ENCODE measurements at places on chromosomes 7 and 10.

- H3K4me3 ChIP-seq: no peak overlapping the region
- no peak overlapping the region for H3K27ac ChIP-seq
- H3K4me1 ChIP-seq: peaks cover 2% of the 10 kb centered on the region
Measured at GRCh38 chr7:1229956-1230355, 2.7 kb upstream of the UNCX start.

DNA sequence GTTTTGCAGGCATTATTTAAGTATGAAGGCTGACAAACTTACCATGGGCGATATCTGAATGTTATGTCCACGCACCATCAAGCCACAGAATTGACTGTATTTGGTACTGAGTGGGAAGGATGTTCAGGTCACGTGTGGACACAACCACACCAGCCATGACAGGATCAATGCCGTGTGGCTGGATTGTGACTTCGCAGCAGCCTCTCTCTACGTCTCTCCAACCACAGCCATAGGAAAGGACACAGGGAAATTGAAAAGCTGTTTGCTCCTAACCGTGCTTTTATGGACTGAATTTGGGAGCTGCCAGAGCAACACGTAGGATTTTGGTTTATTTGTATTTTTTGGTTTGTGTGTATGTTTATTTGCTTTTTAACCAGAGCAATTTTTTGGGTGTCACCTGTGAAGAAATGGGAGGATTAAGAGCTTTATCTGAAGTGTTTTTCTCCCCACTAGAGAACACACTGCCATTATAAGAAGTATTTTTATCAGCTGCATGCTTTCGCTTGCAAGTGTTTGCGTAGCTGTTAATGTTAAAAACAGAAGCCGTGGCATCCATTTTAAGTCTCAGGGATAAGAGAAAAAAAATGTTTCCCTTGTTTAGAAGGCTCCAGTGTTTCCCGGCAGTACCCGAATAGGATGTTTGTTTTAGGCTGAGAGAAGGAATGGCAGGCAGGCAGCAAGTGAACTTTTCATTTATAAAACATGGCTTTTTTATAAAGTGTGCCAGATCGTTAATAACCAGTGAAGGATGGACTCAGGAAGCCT, 401.1 kb upstream of the NFE2L3 start:
- H3K4me3 ChIP-seq: no peak overlapping the region
- H3K36me3 ChIP-seq: no peaks in the 10 kb centered on the region
- no peak for DNase-seq
- no peak overlapping the region for H3K27ac ChIP-seq

- H3K4me1 ChIP-seq: no peaks in the 10 kb centered on the region
- H3K4me3 ChIP-seq: no peak overlapping the region
- H3K27ac ChIP-seq: no peak overlapping the region
- peaks cover 14% of the 10 kb centered on the region for H3K27me3 ChIP-seq
Measured at GRCh38 chr7:47540387-47541350, 41.2 kb downstream of the TNS3 start.

GRCh38 chr7:3616306-3616705, 315.3 kb downstream of the SDK1 start:
- no peaks in the 10 kb centered on the region for H3K27me3 ChIP-seq
- no peaks in the 10 kb centered on the region for H3K36me3 ChIP-seq
- no peaks in the 10 kb centered on the region for H3K4me1 ChIP-seq
- H3K27ac ChIP-seq: no peak overlapping the region

DNA sequence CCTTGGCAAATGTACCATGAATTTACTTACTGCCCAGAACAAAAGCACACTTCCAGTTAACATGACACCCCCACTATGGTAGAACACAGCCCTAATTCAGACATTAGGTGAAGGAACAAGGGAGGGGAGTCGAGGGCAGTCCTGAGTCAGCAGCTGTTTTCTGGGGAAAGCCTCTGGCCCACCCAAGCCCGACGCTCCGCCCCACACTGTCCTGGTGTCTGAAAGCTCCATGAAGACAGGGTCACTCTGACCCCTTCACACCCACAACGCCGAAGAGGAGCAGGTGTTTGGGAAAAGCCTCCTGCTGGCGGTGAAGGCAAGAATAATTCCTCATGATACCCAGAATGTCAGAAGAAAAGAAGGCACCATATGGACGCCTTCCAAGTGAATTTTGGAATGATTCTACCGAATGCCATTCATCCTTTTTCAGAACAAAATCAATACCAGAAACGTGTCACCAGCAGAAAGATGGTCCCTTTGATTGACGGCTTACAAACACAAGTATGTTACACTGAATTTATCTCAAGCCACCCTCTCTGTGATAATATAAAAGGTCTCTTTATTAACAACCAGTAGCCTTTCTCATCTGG, 172.1 kb downstream of the DIP2C start:
- DNase-seq: no peak
- no peak overlapping the region for H3K4me3 ChIP-seq
- H3K27me3 ChIP-seq: peaks cover 7% of the 10 kb centered on the region

GRCh38 chr10:21340331-21340730, 185.2 kb downstream of the SKIDA1 start:
- H3K4me3 ChIP-seq: no peak overlapping the region
- H3K4me1 ChIP-seq: no peaks in the 10 kb centered on the region
- no peak for DNase-seq

DNA sequence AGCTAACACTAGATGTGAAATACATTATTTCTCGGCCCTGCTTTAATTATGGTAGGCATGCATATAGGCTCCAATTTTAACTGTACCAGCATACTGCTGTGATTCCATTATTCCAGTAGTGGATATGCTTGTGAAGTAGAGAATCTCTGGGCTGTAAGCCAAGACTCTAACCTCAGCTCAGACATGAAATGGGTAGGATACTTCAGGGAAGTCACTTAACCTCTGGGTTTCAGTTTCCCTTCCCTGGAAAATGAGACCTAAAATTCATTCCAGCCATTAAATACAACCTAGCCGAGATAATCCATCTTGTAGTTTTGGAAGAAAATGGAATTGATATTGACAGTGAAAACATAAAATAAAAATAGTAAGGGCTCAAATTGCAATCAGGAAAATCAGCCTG, 59.6 kb upstream of the TRIL start:
- no peaks in the 10 kb centered on the region for H3K36me3 ChIP-seq
- no peak overlapping the region for H3K4me3 ChIP-seq
- DNase-seq: no peak
- H3K27me3 ChIP-seq: no peaks in the 10 kb centered on the region
- no peaks in the 10 kb centered on the region for H3K4me1 ChIP-seq

- H3K4me1 ChIP-seq: no peaks in the 10 kb centered on the region
- no peaks in the 10 kb centered on the region for H3K27me3 ChIP-seq
- no peaks in the 10 kb centered on the region for H3K36me3 ChIP-seq
- H3K4me3 ChIP-seq: no peak overlapping the region
- DNase-seq: no peak
- no peak overlapping the region for H3K27ac ChIP-seq
Measured at GRCh38 chr10:132676193-132676891, 109.6 kb downstream of the NKX6-2 start.

- H3K27ac ChIP-seq: no peak overlapping the region
- DNase-seq: no peak
- no peak overlapping the region for H3K4me3 ChIP-seq
- peaks cover 1% of the 10 kb centered on the region for H3K27me3 ChIP-seq
- no peaks in the 10 kb centered on the region for H3K4me1 ChIP-seq
Measured at GRCh38 chr7:112069879-112070321, 136.3 kb downstream of the DOCK4 start.

DNA sequence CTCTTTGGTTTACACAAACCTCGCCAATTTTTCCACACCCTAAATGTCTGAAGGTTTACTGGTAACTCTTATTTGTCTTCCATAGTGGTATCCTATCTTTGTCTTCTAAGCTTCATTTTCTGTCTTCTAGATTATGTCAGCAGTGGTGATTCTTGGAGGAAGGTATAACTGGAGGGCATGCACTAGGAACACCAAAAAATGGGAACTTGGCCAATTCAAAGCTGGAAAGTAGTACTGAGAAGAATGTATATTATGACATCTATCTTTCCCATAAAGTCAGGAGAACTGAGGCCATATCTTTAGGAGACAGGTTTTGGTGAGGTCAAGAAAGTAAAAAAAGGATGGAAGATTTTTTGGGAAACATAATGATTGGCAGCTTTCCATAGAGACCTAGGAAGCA, 113.3 kb downstream of the CPEB3 start:
- no peak for DNase-seq
- no peak overlapping the region for H3K4me3 ChIP-seq
- no peaks in the 10 kb centered on the region for H3K27me3 ChIP-seq
- H3K36me3 ChIP-seq: no peaks in the 10 kb centered on the region
- no peaks in the 10 kb centered on the region for H3K4me1 ChIP-seq

GRCh38 chr7:108166687-108167086, 36.5 kb upstream of the LAMB4 start:
- H3K36me3 ChIP-seq: no peaks in the 10 kb centered on the region
- H3K27me3 ChIP-seq: peaks cover 6% of the 10 kb centered on the region
- no peak for DNase-seq
- H3K4me1 ChIP-seq: no peaks in the 10 kb centered on the region
- H3K27ac ChIP-seq: no peak overlapping the region

- no peak overlapping the region for H3K27ac ChIP-seq
- no peak overlapping the region for H3K4me3 ChIP-seq
- DNase-seq: no peak
- H3K27me3 ChIP-seq: no peaks in the 10 kb centered on the region
- H3K4me1 ChIP-seq: no peaks in the 10 kb centered on the region
- no peaks in the 10 kb centered on the region for H3K36me3 ChIP-seq
Measured at GRCh38 chr7:135320268-135320667, 86.6 kb downstream of the STRA8 start.

DNA sequence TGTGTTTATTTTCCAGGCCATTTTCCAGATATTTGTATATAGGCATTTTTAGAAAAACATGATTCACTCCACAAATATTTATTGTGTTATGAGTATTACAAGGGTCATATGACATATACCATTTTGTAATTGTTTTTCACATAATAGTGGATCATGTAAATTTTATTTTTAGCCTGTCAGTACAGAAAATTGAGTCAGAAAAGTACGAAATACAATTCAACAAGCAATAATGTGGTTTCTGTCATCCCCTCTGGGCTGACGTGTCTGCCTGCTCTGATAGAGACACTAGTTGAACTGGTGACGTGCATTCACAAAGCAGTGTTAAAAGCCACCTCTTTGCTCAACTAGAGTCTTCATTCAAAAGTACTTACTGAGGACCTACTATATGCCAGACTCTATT, 97.9 kb upstream of the STEAP1B start:
- no peak overlapping the region for H3K4me3 ChIP-seq
- no peak overlapping the region for H3K27ac ChIP-seq
- H3K36me3 ChIP-seq: no peaks in the 10 kb centered on the region
- no peak for DNase-seq
- peaks cover 44% of the 10 kb centered on the region for H3K27me3 ChIP-seq
- no peaks in the 10 kb centered on the region for H3K4me1 ChIP-seq

GRCh38 chr7:45454771-45455170, 119.4 kb upstream of the ADCY1 start:
- no peak for DNase-seq
- H3K27me3 ChIP-seq: no peaks in the 10 kb centered on the region
- H3K4me1 ChIP-seq: peaks cover 2% of the 10 kb centered on the region
- no peak overlapping the region for H3K27ac ChIP-seq

GRCh38 chr10:14571866-14572507, 202.7 kb downstream of the FAM107B start:
- H3K4me1 ChIP-seq: peaks cover 73% of the 10 kb centered on the region
- H3K27me3 ChIP-seq: no peaks in the 10 kb centered on the region

DNA sequence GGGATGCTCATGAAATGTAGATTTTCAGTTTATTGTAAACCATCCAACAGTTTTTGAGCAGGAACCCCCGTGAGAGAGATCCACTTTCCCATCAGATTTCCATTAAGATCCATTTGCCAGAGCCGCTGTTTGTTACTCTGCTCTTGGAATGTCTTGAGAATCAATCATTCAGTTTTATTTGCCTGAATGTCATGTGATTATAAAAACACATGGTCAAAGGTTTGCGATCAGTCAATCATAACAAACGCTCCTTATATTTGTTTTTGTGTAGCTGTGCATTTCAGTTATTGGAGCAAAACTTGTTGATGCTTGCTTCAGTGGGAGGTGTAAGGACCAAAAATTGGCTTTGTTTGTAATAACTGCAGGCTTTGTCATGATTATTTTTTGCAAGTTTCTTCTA, 155.8 kb upstream of the RHOBTB1 start:
- H3K27ac ChIP-seq: no peak overlapping the region
- H3K36me3 ChIP-seq: no peaks in the 10 kb centered on the region
- peaks cover 3% of the 10 kb centered on the region for H3K4me1 ChIP-seq
- no peak for DNase-seq
- peaks cover 17% of the 10 kb centered on the region for H3K27me3 ChIP-seq

GRCh38 chr7:55189146-55189766, 170.4 kb downstream of the EGFR start:
- no peak overlapping the region for H3K4me3 ChIP-seq
- H3K27ac ChIP-seq: no peak overlapping the region
- H3K4me1 ChIP-seq: no peaks in the 10 kb centered on the region

- H3K4me1 ChIP-seq: no peaks in the 10 kb centered on the region
- peaks cover 4% of the 10 kb centered on the region for H3K27me3 ChIP-seq
- no peaks in the 10 kb centered on the region for H3K36me3 ChIP-seq
- no peak overlapping the region for H3K4me3 ChIP-seq
- no peak overlapping the region for H3K27ac ChIP-seq
Measured at GRCh38 chr7:102918845-102919244, 6.0 kb downstream of the LRRC17 start.

DNA sequence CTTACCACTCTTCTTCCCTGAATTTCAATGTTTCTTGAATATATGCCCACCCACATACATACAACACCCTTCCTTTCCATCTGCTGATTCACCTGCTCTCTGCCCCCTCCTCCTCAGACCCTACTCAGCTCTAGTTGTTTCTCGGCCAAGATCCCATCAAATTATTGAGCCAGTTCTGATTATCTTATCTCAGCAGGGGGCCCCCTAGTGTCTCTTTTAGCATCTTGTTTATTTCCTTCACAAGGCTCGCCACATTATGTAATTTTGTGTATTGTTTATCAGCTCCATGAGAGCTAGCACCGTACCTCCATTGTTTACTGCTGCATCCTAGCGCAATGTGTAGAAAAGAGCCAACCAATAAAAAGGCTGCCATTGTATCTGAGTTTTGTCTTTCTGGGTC, 71.9 kb downstream of the FAM13C start:
- no peak for DNase-seq
- H3K4me1 ChIP-seq: no peaks in the 10 kb centered on the region
- no peak overlapping the region for H3K27ac ChIP-seq
- H3K4me3 ChIP-seq: no peak overlapping the region
- H3K27me3 ChIP-seq: no peaks in the 10 kb centered on the region

DNA sequence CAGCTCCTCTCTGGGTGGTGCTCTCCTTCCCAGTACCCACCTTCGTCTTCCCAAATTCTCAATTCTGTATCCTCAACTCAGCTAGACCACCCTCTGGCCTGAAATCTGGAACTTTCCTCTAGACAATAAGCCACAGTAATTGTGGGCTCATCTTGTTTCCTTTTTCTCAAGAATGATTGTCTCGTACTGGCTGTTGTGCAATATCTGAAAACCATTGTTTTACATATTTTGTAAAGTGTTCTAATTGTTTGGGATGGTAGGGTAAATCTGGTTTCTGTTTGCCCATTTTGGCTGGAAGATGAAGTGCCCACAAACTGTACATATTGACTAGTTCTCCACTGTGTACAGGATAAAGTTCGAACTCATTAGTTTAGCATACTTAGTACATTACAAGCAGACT, 11.3 kb upstream of the NOBOX start:
- DNase-seq: no peak
- no peaks in the 10 kb centered on the region for H3K4me1 ChIP-seq
- H3K4me3 ChIP-seq: no peak overlapping the region
- peaks cover 13% of the 10 kb centered on the region for H3K27me3 ChIP-seq
- H3K36me3 ChIP-seq: no peaks in the 10 kb centered on the region

Data from activated T-helper 2 cell treated with anti-CD3 and anti-CD28 coated beads, Interferon-gamma antibody, Interleukin-2, Interleukin-4, amounts not matched to agents 10 μg/mL and 5 μg/mL and 100 μg/mL, durations not matched to agents 14 hours and 24 hours and 36 hours (primary cell).